ENCODE measurements at places on chromosomes 6 and 20.

GRCh38 chr20:5000263-5001173 lies 792 bp downstream of the SLC23A2 start:
- peak; percentile 58 for DNase-seq

DNA sequence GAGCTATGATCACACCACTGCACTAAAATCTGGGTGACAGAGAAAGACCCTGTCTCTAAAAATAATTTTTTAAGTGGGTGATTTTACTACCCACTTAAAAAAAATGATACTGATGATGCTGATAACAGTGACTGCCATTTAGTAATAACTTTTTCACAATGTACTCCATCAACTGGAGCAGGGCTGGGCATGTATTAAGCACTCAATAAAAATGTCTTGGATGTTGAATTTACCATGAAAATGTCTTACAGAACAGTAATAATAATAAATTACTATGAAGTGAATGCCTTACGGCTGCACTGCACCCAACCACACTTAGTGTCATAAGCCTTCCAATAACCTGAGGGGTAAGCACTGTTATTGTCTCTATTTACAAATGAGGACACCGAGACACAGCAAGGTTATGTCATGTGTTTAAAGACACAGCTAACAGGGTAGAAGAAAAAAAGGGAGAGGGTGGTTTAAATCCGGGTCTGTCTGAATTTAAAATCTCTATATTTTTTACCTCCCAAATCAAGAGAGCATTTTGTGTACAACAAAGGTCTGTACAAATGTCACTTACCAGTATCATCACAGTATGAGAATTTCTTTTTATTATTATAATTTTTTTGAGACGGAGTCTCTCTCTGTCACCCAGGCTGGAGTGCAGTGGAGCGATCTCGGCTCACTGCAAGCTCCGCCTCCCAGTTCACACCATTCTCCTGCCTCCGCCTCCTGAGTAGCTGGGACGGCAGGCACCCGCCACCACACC lies 21.5 kb downstream of the RIMS4 start:
- DNase-seq, result no peak

- DNase-seq, result no peak
These were observed 89.0 kb downstream of the ADGRB3 start for GRCh38 chr6:68724060-68724459.

- no peak for DNase-seq
These were observed 132.0 kb downstream of the PTPRK start for GRCh38 chr6:128388380-128388779.

DNA sequence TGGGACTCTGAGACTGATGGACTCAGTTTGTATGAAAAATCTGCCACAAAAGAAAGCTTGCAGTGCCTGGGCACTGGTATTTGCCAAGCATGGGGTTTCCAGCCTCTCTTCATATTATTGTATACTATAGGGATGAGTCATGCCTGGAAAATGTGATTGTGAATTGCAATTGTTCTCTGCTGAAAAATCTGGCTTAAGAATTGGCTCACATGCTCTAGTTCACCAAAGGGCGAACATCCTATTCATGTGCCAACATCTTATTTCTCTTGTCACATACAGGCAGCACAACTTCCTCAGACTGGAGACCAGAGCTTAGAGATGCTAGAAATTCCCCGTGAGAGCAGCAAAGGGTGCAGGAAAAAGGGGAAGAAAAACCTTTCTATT lies 103.6 kb upstream of the KCNK16 start:
- DNase-seq, result no peak

DNA sequence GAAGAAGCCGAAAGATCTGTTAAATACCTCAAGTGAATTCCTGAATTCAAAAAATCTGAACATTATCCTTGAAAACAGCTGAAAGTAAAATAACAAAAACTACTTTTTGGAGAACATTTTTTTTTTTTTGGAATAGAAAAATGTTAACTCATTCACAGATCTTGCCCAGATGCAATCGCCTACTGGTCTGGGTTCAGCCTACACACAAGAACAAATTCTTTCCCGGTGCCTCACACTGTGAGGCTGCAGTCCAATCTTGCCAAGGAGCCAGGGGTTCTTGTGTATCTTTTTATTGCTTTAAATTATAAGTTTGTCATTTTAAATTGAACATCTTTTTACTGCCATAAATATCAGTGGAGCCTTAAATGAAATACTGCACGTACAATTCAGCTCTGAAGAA lies 41.2 kb upstream of the TMEM200A start:
- no peak for DNase-seq

DNA sequence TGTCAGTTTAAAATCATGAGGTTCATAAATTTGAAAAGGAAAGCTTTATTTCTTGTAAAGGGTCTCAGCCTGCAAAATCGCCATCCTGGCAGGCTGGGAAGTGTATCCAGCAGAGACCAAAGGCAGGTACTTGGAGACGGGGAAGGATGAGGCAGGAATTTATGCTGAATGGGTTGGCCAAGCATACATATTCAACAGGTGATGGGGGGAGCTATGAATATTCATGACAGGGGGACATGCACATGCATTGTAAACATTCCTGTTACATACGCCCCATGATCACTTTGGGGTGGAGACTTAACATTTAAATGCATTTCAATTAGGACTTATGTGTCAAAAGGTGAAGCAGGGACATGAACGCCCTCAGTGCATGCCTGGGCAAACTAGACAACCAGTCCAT lies 9.8 kb upstream of the SLC22A1 start:
- no peak for DNase-seq

DNA sequence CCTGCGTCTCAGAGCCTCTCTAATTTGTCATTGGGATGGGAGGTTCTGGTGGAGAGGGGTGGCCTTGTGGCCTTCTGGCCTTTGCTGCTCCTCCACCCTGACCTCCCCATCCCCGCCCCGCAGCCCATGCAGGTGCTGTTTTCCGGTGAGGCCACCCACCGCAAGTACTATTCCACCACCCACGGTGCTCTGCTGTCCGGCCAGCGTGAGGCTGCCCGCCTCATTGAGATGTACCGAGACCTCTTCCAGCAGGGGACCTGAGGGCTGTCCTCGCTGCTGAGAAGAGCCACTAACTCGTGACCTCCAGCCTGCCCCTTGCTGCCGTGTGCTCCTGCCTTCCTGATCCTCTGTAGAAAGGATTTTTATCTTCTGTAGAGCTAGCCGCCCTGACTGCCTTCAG lies 171.8 kb upstream of the RNF24 start:
- no peak for DNase-seq

GRCh38 chr6:128208078-128208477 lies 307.2 kb upstream of the THEMIS start:
- no peak for DNase-seq

- peak; percentile 45 for DNase-seq
These were observed 61.7 kb upstream of the EYA4 start for GRCh38 chr6:133179481-133179880.

- no peak for DNase-seq
These were observed 3.9 kb downstream of the PEDS1 start for GRCh38 chr20:50149481-50150254.

DNA sequence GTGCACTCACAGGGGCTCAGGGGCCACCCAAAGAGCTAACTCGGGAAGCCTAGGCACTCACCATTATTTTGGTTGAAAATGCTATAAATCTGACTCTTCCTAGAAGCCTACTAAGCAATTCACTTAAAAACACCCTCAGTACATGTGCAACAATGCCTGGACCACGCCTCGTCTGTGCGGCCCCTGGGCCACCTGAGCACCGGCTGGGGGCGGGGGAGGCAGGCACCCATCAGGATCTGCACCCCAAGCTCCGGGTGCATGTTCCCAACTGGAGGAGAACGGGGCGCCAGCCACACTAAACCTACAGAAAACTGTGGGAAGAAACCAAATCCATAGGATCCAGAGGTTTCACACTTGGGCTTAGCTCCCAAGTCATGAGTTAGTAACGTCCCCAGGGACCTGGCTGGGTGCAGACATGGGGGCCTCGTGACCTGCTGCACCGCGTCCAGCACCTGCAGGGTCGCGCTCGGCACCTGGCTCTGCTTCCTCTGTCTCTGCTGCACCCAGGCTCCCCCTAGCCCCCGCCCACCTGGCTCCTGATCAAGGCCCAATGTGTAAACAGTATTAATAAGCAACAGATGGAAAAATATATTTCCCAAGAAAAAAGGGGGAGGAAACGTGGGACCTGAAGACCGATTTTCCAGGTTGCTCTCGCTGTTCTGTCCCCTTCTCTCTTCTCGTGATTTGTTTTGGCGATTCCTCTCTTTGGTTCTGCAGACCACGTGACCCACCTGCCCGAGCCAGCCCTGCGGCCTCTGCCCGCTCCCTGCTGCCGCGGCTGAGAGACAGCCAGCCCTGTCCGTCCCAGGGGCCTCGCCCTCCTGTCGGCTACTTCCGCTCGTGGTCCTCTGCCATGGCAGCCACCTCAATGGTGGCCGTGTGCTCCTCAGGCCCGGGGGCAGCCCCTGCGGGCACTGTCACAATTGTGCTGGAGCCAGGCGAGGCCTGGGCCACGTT lies 15.5 kb upstream of the HELZ2 start:
- no peak for DNase-seq

- peak; percentile 48 for DNase-seq
These were observed 56.5 kb downstream of the CD40 start for GRCh38 chr20:46174469-46175126.

- DNase-seq, result no peak
These were observed 21.0 kb upstream of the PRELID3B start for GRCh38 chr20:59063358-59064213.

DNA sequence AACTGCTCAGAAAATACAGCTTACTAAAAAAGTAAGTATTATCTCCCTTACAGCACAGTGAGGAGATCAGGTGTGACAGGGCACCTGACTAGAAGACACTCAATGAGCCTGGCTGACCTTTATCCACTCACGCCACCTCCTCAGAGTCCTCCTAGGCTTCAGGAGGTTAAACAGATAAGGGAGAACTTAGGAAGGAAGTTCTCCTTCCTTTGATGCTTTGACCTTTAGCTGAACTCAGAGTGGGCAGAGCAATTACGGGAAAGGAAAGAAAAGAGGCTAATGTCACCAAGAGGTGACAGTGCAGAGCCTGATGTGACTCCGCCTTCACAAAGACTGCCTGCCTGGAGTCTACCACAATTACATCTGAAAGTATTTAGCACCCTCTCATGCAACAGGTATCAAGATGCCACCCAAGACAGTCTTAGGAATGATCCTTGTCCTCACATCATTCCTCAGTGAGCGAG lies 36.7 kb downstream of the MAN1A1 start:
- DNase-seq, result no peak

DNA sequence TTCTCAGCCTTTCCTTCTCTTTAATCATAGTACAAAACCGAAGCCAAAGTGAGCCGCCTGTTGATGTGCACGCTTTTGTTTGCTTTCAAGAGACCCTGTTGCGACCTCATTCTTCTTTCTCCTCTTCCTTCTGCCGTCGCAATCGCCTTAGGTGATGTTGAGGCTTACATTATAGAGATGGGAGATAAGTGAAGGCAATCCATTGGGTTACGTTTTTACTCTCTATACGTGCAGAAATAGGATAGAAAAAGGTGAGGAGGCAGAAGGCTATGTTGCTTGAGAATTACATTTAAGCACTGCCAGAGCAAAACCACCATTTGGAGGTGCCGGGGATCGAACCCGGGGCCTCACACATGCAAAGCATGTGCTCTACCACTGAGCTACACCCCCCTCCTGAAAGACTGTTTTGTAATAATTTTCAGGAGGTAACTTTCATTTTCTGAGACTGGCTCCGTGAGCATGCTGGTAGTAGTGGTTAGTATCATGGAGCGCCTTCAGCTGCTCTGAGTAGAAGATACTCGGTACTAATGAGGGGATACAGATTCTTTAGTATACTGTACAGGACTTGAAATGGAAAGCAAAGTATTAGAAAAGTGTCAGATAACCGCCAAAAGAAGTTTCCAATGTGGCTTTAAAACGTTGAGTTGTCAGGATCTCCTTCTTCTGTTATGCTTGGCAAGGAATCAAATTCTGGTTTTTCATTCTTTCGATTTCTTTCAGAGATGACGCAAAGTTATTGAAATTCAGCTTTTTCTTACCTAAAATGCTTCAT lies 165.6 kb downstream of the TRIM27 start:
- DNase-seq, result peak; percentile 80

GRCh38 chr6:130262008-130262407 lies 39.3 kb upstream of the SAMD3 start:
- DNase-seq, result no peak

DNA sequence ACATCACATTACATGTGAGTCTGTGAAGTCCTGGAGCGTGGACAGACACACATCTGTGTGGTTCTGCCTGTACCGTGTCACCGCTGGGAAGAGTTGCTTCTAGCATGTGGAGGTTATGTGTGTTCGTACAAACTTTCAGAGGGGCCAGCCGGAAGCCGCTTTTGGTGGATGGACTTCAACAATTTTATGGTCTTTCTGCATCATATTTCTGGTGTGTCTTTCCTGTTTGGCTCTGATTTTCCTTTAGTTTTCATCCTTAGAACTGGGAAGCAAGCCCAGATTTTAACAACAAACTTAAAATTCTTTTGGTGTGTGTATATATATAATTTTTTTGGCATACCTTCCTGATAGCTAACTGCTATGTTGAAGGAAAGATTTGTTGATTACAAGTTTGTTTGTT lies 71.2 kb downstream of the TIAM2 start:
- DNase-seq, result no peak

GRCh38 chr6:85065831-85066230 lies 301.4 kb upstream of the TBX18 start:
- no peak for DNase-seq

GRCh38 chr6:64715624-64716023 lies 991.4 kb downstream of the EYS start:
- no peak for DNase-seq

- no peak for DNase-seq
These were observed 898 bp downstream of the XRN2 start for GRCh38 chr20:21303872-21304586.

- DNase-seq, result no peak
These were observed 34.9 kb upstream of the RALGAPA2 start for GRCh38 chr20:20747298-20747697.

DNA sequence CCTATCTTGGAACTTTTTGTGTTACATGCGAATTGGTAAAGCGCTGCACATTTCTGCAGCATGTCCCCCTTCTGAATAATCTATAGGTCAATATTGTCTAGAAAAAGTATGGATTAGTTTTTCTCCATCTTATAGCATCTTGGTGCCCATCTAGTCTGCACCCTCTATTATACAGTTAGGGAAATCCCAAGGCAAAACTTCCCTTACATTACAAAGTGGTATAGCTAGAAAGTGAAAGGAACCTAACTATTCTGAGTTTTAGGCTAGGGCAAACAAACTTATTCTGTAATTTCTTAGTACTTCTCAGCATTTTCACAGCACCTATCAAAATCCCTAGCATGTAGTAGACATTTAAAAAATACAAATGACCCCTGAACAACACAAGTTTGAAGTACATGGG lies 133.5 kb upstream of the CCDC28A start:
- DNase-seq, result no peak

GRCh38 chr6:141326426-141326825 lies 806.3 kb upstream of the GJE1 start:
- DNase-seq, result no peak

DNA sequence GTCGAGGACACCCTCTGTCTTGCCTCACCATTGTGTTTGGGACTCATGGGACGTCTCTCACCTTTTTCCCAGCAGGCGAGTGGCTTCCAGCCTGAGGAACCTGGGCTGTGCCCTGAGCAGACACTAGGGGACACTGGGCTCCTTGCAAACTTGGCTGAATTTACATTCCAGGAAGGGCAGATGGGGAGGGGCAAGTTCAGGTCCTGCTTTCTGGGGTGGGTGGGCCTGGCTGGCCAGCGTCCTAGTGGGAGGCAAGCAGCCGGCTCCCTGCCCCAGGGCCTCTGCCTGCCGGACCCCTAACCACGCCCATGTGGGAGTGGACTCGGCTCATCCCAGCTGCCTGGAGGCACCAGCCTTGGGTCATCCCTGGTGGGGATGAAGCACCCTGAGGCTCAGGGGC lies 48.2 kb upstream of the MLN start:
- DNase-seq, result peak; percentile 69

- DNase-seq, result no peak
These were observed 24.5 kb upstream of the TAF8 start for GRCh38 chr6:42025845-42026243.

GRCh38 chr6:103001724-103002123 lies 1608.2 kb downstream of the GRIK2 start:
- DNase-seq, result no peak
